Caco-2 (cell line): ENCODE measurements at places on chromosomes 3 and 15.

- H3K36me3 ChIP-seq, result no peaks in the 10 kb centered on the region
- no peak overlapping the region for H3K27ac ChIP-seq
- no peak for DNase-seq
- no peaks in the 10 kb centered on the region for H3K4me1 ChIP-seq
- no peak overlapping the region for H3K4me3 ChIP-seq
- H3K27me3 ChIP-seq, result no peaks in the 10 kb centered on the region
These were observed 1326.3 kb upstream of the CADM2 start for GRCh38 chr3:83632526-83632925.

GRCh38 chr3:152204218-152204617 is 64.5 kb upstream of the MBNL1 start:
- H3K27ac ChIP-seq, result no peak overlapping the region
- no peaks in the 10 kb centered on the region for H3K27me3 ChIP-seq
- H3K4me1 ChIP-seq, result peaks cover 10% of the 10 kb centered on the region
- no peak for DNase-seq

GRCh38 chr3:171295484-171296373 is 164.5 kb downstream of the TNIK start:
- no peak for DNase-seq
- H3K36me3 ChIP-seq, result no peaks in the 10 kb centered on the region
- no peak overlapping the region for H3K4me3 ChIP-seq
- no peaks in the 10 kb centered on the region for H3K4me1 ChIP-seq

DNA sequence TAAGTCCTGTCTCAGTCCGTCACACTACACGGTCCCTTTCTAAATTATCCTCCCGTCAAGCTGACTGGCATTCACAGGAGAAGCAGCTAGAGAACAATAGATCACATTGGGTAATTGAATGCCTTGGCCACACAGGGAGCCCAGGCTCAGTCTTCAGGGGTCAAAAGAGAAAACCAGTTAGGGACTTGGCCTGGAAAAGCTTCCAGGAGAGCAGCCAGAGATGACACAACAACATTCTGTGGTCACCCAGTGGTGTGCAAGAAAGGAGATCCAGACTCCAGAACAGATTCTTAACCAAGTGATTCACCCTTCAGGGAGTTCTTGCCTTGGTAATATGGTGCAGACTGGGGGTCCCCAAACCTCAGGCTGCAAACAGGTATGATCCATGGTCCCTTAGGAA is 15.9 kb downstream of the ARHGAP31 start:
- no peaks in the 10 kb centered on the region for H3K36me3 ChIP-seq
- H3K27ac ChIP-seq, result no peak overlapping the region
- H3K4me1 ChIP-seq, result peaks cover 8% of the 10 kb centered on the region; the same call in 1 of the 2 replicates
- H3K27me3 ChIP-seq, result no peaks in the 10 kb centered on the region
- no peak for DNase-seq

GRCh38 chr3:101193957-101194356 is 126.4 kb downstream of the IMPG2 start:
- no peak for DNase-seq
- H3K4me3 ChIP-seq, result no peak overlapping the region
- H3K27ac ChIP-seq, result no peak overlapping the region
- H3K27me3 ChIP-seq, result no peaks in the 10 kb centered on the region
- H3K4me1 ChIP-seq, result no peaks in the 10 kb centered on the region
